ENCODE measurements at places on chromosomes 2 and 18.

- no peak for DNase-seq
Measured at GRCh38 chr2:196278491-196278911, 107.1 kb upstream of the STK17B start.

DNA sequence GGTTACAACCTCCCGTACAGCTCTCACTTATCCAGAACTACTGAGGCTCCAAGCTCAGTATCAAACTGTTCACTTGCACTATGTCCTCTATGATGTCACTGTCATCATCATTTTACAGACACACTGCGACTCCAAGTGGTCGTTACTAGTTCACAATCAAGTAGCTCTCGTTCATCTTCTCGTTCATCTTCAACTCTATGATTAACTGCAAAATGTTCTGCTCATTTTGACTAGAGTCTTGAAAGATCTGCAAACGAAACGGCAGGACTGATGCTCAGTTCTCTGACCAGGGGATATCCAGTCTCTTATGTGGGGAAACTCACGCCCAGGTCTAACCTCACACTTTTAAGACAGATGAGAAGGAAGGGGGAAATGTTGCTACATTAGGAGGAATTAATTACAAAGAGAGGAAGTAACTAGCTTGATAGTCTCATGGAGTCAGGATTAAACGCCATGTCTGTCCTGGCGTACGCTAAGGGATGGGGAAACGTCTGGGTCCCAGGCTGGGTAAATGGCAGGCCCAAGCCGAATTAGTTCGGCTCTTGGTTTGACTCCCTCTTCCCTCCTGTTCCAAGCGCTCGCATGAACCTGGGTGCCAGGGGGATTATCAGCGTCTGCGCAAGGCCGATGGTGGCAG lies 794 bp upstream of the CHCHD5 start:
- DNase-seq = peak; percentile 26

DNA sequence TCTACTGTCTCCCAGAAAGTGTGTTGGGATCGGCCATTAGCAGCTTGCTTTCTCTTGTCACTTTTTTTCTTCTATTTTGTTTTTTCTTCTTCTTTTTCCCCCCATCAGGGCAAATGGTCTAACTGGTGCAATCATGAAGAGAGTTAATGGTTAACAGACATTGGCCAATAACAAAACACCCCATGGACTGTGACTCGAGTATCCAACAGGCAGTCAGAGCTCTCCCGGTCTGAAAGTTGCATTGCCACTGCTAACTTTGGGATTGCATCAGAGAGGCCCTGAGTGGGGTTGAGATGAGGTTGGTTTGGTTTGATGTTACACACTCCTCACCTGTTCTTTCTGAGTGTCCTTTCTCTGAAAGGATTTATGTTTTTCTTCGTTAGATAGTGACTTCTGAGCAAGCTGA lies 12.9 kb upstream of the SNORC start:
- DNase-seq = peak; percentile 97

- peak; percentile 4 for DNase-seq
Measured at GRCh38 chr2:166563894-166564293, 69.8 kb upstream of the SCN7A start.

DNA sequence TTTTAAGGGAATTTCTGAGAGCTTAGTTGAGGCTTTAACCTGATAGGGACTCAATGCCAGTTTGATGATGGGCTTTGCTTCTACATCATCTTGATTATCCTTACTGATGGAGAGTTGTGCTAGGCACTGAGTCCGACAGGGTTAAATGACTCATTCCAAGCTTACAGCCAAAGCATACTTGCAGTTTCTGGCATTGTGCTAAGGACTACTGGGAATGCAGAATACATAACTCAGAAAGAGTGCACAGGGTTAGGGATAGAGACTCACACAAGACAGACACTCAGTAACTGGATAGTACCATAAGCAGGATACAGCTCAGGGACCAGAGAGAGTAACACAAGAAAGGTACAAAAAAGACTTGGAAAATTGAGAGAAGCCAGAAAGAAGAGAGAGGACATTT lies 94.1 kb upstream of the SLC14A2 start:
- DNase-seq = peak; percentile 37

DNA sequence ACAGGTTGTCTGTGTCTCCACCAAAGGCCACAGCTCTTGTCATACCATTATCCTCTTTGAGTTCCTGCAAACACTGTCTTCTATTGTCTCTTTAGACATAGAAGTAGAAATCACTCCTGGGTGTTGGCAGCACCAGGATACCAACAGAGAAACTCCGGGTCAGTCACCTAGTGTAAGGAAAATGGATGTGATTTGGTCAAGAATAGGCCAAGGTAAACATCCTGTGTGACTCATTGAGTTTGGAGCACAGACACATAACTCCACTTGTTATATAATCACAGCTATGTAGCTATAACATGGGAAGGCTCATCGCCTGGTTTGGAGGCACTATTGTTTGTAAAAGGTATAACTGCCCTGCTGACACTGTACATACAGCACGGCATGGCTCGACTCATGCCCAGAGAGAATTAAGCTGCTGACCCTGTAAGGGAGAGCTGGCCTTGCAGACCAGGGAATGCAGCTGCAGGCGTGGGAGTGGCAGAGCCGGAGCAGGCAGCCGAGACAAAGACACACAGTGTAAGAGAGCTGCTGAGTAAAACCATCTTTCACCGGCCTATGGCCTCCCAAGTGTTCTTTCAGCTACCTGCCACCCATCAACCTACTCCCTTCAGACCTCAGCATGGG lies 3.4 kb upstream of the TXNL1 start:
- DNase-seq = peak; percentile 62

DNA sequence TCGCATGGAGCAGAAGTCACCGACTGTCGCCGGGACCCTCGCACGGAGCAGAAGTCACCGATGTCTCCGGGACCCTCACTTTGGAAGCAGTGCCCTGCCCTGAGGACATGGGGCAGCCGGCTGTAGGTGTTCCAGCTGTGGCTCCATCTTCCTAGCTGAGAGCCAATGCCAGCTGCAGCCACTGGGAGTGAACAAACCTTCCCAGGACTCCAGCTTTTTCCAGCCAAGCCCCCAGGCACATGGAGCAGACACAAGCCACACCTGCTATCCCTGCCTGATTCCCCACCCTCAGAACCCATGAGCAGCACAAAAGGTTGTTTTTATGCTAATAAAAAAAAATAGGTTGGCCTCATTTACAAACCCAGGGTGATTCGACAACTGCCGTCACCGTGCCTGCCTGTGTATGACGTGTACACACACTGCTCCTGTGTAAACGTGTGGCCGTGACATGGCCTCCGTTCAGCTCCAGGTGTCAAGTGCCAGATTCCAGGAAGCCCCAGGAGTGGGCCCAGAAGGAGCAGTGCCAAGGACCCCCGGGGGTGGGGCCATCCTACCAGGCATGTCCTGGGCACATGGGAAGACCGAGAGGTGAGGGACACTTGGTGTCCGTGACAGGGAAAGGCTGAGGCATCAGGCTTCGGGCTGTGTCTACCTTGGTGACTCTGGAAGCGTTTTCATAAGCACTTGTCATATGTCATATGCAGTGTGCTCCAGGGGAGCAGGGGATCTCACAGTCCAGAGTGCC lies 91.5 kb downstream of the EIPR1 start:
- no peak for DNase-seq

DNA sequence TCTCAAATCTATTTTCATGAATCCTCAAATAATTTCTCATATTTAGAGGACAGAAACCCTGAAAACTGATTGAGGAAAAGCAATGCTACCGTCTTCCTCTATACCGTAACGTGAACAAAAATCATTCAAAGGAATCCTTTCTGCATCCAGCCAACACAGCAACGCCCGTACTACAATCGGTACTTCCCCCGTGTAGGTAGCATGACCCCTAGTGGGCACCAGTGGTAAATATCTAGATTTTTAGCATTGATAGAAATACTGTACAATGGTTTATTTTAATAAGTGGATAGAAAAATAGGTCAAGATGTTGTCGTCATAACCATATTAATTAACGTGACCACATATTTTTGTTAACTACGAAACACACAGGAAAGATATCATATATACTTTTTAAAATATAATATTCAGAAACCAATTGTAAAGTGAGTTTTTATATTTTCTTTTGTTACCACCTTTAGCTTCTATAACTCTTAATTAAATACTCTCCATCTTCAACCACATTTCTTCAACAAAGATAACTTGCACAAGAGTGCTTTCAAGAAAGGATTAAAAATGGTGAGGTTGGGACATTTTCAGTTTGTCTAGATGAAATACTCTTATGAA lies 194.1 kb downstream of the SS18 start:
- DNase-seq = peak; percentile 21

GRCh38 chr18:13712400-13713131 lies 13.8 kb downstream of the FAM210A start:
- DNase-seq = no peak

GRCh38 chr2:196783431-196784094 lies 15.9 kb downstream of the GTF3C3 start:
- peak; percentile 54 for DNase-seq

GRCh38 chr2:230974096-230974913 lies 21.6 kb upstream of the SPATA3 start:
- peak; percentile 83 for DNase-seq

DNA sequence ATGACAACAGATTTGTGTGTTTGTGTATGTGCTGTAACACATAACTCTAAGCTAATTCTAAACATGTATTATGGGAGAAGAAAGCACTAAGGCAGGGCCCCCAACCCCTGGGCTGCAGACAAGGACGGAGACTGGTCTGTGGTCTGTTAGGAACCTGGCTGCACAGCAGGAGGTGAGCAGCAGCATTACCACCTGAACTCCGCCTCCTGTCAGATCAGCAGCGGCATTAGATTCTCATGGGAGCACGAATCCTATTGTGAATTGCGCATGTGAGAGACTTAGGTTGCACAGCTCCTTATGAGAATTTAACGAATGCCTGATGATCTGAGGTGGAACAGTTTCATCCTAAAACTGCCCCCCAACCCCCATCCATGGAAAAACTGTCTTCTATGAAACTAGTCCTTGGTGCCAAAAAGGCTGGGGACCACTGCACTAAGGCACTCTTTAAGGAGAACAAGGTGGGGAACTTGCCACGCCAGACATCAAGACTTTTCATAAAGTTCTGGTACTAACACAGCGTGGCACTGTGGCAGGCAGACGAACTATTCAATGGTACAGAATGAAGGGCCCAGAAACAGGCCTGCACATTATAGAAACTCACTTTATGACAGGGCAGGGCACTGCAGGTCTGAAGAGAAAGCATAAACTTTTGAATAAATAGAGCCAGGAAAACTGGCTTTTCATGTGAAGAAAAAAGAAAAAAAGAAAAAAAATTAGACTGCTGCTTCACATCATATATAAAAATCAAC lies 14.0 kb downstream of the REEP1 start:
- DNase-seq = no peak

DNA sequence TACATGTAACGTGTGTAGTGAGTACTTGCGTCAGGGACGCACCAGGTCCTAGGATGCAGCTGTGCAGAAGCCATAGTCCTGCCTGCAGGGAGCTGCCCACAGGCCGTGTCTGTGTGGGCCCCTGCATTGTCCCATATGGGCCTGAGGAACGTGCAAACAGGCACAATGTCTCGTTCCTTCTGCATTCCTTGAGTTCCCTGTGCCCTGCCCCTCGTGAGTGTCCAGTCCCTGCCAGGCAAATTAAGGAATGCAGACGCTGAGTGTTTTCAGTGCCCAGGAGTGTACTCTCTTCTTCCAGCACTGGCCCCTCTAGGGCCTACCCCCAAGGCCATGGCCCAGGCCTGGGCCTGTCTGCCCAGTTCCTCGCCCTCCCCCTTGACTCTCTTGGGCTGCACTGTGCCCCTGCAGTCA lies 61.8 kb downstream of the FAM168B start:
- no peak for DNase-seq

- DNase-seq = peak; percentile 12
Measured at GRCh38 chr18:7447318-7448028, 119.6 kb upstream of the PTPRM start.

- DNase-seq = peak; percentile 10
Measured at GRCh38 chr18:71223486-71223885, 934.6 kb downstream of the SOCS6 start.

DNA sequence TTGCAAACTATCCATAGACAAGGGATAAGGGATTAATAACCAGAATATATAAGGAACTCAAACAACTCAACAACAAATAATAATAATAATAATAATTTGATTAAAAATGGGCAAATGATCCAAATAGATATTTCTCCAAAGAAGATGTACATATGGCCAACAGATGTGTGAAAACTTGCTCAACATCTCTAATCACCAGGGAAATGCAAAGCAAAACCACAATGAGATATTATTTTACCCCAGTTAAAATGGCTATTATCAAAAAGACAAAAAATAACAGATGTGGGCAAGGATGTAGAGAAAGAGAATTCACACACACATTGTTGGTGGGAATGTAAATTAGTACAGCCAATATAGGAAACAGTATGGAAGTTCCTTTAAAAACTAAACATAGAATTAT lies 26.9 kb downstream of the DNAH7 start:
- no peak for DNase-seq

DNA sequence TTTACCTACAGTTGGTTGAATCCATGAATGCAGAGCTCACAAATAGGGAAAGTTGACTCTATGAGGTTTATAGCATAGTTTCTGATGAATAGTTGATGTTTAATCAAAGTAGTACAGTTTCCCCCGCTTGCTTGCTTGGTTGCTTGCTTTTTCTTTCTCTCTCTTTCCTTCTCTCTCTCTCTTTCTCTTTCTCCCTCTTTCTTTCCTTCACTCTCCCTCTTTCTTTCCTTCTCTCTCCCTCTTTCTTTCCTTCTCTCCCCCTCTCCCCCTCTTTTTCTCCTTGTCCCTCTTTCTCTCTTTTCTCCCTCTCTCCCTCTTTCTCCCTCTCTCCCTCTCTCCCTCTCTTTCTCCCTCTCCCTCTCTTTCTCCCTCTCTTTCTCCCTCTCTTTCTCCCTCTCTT lies 999.9 kb upstream of the CELF4 start:
- no peak for DNase-seq

GRCh38 chr2:144325086-144325485 lies 194.8 kb downstream of the ZEB2 start:
- DNase-seq = peak; percentile 82

- DNase-seq = no peak
Measured at GRCh38 chr18:57085371-57085770, 61.5 kb upstream of the BOD1L2 start.

GRCh38 chr2:221911321-221911720 lies 339.2 kb upstream of the EPHA4 start:
- peak; percentile 20 for DNase-seq

GRCh38 chr18:32618546-32618945 lies 147.9 kb upstream of the GAREM1 start:
- DNase-seq = peak; percentile 93

DNA sequence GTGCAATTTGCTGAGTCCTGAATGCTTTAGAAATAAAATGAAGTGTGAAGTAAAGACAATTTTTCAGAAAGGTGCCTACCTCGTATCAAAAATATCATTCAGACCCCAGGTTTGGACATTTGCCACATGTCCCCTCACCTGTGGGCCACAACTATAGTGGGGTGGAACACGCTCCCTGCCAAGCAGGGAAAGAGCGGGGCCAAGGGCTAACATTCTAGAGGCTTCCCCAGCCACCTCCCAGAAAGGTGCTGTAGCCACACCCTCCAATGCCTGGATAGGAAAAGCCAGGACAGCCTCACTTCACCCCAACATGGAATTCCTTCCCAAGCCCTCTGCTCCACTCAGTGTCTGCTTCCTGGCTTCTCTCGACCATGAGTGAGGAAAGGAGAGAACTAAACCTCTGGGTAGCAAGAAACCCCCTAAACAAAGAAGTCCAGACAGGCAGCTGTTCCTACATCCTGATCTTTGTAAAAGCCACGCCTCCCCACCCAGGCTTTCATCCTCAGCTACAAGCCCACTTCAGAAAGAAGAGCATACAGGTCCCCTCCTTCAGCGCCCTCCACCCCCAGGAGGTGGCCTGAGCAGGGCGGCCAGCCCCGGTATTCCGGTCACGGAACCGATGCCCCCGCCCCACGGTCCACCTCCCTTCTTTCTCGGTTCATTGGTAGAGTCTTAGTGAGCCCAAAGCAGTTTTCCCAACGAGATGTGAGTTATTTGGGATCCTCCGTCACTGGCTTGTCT lies 2.1 kb downstream of the COL6A3 start:
- no peak for DNase-seq

Data from renal cortical epithelial cell (primary cell).